Amniotic stem cell (primary cell): ENCODE measurements at places on chromosomes 3 and 15.

- no peak for DNase-seq
These were observed 29.8 kb downstream of the LARS2 start for GRCh38 chr3:45417930-45418847.

- DNase-seq: no peak
These were observed 80.6 kb downstream of the RBPMS2 start for GRCh38 chr15:64694816-64695215.

- no peak for DNase-seq
These were observed 25.3 kb downstream of the EPHB3 start for GRCh38 chr3:184586851-184587250.

GRCh38 chr3:47339951-47340350 lies 40.9 kb upstream of the PTPN23 start:
- DNase-seq: no peak

- DNase-seq: no peak
These were observed 30.1 kb downstream of the FOXL2 start for GRCh38 chr3:138916824-138917223.

- no peak for DNase-seq
These were observed 63.6 kb upstream of the MBNL1 start for GRCh38 chr3:152205097-152205593.

DNA sequence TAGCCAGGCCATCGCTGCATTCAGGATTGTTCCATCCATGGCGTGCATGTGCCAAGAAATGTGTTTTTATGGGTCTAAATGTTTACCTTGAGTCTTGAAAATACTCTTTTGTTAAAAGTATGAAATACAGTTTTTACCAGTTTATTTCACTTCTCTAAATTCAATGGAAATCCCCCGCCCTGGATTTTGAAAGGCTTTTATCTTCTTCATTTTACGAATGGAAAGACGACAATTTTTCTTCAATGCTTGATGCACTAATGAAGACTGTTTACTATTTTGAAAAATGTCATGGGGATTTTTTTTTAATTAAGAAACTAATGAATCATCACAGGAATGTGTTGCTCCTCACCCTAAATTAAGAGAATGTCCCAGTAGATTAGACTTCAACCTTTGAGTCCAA lies 83.5 kb downstream of the FAM81A start:
- no peak for DNase-seq

- no peak for DNase-seq
These were observed 22.3 kb upstream of the SMCO1 start for GRCh38 chr3:196537319-196537984.

DNA sequence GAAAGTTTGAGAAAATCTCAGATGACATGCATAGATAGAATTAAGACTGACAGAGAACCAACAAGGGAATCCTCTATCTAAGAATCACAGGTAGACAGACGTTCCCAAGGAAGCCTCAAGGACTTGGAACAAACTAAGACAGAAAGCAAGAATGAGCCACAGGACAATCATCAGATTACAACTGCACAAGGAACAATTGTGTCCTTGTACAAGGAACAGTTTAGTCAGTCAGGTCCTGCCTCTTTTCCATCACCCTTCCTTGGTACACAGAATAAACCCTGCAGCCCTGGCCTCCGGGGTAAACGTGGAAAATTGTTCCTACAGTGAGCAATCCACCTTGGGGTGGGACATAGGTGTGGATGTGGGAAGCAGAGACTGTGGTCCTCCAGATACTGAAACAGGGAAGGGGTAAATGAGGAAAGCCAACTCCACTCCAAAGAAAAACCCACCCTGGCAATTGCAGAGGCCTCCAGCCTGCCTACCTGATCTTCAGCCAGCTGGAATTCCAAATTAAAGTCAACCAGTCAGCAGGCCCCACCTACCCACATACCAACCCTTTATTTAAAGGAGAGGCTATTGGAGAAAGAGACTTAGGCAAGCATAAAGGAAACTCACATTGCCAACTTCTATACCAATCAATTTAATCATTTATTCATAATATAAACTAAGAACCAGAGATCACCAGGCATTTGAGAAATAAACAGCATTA lies 73.4 kb downstream of the ULK4 start:
- DNase-seq: no peak

- DNase-seq: no peak
These were observed 4.8 kb upstream of the ESYT3 start for GRCh38 chr3:138429665-138430064.

DNA sequence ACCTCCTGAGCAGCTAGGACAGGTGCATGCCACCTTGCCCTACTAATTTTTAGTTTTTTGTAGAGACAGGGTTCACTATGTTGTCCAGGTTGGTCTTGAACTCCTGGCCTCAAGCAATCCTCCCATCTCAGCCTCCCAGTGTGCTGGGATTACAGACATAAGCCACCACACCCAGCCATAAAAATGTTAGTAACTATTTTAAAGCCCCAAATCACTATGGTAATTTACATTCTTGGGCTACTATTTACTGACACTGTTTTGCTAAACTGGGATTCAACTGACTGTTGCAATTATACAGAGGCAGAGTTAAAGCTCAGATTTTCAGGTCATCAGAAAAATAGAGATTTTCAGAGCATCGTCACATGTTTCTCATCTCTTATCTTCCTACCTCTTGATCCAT lies 258.6 kb downstream of the FEZF2 start:
- no peak for DNase-seq

GRCh38 chr3:192487033-192487432 lies 240.3 kb downstream of the FGF12 start:
- DNase-seq: no peak

DNA sequence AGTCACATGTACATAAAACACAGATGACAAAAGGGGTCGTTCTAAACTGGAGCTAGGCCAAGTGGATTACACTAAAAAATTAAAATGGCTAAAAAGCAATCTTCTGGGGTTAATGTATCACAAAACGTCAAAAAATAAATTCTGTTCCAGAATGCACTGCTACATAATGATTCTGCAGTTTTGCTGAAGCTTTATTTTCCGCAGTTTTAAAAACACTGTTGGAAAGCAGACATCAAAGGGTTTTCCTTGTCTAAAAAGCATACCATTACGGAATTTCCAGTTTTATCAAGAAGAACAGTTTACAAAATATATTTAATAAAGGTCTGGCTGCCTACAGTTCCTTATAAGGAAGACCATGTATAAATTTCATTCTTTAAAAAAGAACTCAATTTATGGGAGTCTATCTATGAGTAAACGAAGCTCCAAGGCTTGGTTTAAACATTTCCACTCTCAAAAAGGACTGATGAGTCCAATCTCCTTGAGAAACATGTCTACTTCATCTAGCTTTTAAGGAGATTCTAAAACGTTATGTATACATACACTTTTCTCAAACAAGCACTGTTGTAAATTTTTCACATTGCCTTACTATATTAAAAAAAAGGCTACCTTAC lies 1.3 kb downstream of the DMXL2 start:
- DNase-seq: no peak

- no peak for DNase-seq
These were observed 237.8 kb downstream of the FMN1 start for GRCh38 chr15:32956711-32957110.

- no peak for DNase-seq
These were observed 4.9 kb downstream of the MUC4 start for GRCh38 chr3:195806916-195807231.

GRCh38 chr3:152335273-152335672 lies 66.5 kb downstream of the MBNL1 start:
- no peak for DNase-seq

GRCh38 chr15:77521206-77521605 lies 100.5 kb downstream of the HMG20A start:
- no peak for DNase-seq

DNA sequence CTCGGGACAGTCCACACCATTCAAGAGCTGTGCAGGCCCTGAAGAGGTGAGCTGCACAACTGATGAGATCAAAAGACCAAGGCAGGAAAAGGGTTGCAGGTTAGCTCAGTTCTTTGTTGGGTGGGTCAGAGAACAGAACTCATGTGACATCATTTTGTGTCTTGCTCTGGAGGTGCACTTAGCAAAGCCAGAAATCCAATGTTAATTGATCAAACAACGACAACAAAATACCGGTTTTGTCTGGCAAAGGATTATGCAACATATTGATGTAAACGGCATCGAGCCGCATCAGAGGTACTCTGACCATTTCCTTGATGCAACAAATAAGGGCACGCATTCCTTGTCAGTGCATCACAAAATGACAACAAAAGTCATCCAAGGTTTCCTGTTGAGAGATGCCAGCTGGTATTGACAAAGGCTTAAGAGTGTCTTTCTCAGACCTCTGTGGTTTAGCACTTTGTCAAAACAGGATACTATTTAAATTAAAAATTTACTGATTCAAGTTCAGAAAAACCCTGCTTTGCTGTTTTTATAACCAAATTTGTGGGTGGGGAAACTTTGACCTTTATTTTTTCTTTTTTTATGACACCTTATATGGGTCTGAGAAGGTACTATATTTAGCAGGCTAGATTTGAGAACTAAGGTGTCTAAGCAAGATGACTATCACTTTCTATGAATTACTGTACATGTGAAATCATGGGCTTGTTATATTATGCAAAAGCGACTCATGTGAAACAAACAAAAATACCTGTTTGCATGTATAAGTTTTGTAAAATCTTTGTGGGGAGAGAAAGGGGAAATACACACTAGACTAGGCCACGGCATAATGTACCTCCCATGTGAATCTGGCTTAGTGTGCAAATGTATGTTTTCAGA lies 496.1 kb downstream of the FOXP1 start:
- no peak for DNase-seq

GRCh38 chr3:32354362-32354778 lies 37.3 kb upstream of the CMTM7 start:
- DNase-seq: no peak

- no peak for DNase-seq
These were observed 98.6 kb downstream of the MESD start for GRCh38 chr15:80891006-80891405.

- no peak for DNase-seq
These were observed 81.0 kb downstream of the TMEM108 start for GRCh38 chr3:133119176-133119575.

DNA sequence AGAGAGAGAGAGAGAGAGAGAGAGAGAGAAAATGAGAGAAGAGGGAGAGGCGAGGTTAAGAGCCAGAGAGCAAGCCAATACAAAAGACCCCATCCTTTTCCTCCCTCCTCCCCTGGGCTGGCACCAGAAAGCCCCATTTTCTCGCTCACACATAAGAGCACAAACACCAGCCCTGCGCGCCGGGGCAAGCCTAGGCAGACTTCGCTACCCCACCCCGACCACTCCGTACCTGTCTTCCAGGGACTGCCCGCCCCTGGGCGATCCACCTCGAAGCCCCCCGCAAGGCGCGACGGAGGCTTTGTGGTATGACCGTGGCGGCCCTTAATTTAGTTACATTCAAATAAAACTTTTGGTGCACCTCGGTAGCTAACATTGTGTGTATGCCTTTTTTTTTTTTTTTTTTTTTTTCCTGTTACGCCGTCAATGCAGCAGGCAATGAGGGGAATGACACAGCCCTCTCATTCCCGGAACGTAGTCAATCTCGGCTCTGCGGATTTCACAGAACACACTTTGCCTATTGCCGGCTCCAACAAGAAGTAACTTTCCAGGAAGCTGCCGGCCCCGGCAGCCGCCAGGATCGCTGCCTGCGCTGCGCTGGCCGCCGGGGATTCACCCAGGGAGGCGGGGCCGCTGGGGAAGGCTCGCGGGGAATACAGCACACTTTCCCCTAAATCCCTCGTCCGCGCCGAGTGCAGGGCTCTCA lies 7.7 kb downstream of the BCL6 start:
- no peak for DNase-seq

GRCh38 chr3:3356846-3357245 lies 177.4 kb upstream of the CRBN start:
- no peak for DNase-seq

DNA sequence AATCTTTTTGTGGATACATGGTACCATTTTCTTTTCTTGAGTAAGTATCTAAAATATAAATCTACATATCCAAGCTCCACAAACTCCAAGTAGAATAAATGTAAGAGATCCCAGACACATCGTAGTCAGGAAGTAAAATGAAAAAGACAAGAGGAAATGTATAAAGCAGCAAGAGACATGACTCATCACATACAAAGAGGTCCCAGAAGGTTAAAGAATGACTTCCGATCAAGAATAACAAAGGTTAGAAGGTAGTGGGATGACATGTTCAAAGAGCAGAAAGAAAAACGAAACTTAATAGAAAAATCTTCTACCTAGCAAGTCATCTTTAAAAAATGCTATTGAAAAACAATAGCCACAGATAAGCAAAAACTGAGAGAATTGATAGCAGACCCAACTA lies 705.8 kb downstream of the NR2F2 start:
- no peak for DNase-seq

GRCh38 chr3:127014536-127015281 lies 31.8 kb downstream of the PLXNA1 start:
- DNase-seq: no peak

- no peak for DNase-seq
These were observed 144.7 kb downstream of the TPRG1 start for GRCh38 chr3:189316296-189317019.

DNA sequence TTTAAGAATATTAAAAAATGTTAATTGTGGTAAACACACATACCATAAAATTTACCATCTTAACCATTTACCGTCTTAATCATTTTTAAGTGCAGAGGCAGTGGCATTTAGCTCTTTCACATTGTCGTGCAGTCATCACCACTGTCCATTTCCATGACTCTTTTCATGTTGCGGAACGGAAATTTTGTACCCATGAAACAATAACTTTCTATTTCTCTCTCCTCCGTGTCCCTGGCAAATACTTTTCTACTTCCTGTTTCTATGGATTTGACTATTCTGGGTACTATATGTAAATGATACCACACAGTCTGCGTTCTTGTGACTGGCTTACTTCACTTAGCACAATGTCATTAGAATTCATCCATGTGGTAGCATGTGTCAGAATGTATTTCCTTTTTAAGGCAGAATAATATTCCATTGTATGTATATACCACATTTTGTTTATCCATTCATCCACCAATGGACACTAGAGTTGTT lies 27.9 kb downstream of the AKAP13 start:
- no peak for DNase-seq

DNA sequence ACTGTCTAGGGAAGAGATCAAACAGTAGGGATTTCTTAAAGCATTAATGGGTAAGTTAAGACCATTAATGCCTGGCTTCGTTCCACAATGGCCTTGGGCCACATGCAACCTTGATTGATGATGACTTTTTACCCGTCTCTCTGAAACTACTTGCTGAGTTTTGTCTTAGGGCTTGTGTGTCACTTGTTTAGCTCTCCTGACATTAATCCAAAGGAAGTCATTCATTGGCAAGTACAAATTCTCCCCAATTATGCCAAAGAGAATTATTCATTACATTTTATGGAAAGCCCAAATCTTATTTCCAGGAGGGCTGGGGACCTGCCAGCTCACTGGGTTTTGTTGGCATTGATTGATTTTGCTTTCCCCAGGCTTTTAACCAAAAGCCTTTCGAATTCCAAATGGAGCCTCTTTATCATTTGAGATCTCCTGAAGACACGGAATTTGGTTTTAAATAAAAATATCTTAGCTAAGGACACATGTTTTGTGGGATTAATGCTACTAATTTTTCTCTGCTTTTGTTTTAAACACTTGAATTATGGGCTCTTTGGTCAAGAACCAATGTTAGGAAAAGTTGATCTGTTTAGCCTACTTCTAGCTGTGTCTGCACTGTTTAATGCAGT lies 40.7 kb downstream of the SERPINI1 start:
- no peak for DNase-seq
